ENCODE measurements at places on chromosomes 1 and 21.
A peak's percentile ranks its signal among the peaks of the same experiment; 100 is the strongest.

- no peak for DNase-seq
These were observed 6.7 kb downstream of the EFNA4 start for GRCh38 chr1:155070158-155070621.

DNA sequence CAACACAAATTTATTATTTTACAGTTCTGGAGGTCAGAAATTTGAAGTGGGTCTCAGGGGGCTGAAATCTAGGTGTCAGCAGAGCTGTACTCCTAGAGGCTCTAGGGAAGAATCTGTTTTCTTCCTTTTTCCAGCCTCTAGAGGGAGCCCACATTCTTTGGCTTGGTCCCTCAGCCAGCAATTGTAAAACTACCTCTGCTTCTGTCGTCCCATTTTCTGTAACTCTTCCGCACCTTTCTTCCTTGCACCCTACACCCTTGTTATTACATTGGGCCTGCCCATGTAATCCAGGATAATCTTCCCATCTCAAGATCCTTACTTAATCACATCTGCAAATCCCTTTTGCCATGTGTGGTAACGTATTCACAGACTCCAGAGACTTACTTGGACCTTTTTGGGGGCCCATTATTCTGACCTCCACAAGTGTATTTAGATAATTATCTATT lies 24.8 kb upstream of the THEM4 start:
- DNase-seq: no peak

- DNase-seq: no peak
These were observed 2.9 kb downstream of the DDI2 start for GRCh38 chr1:15620155-15620545.

- no peak for DNase-seq
These were observed 46.9 kb downstream of the DOP1B start for GRCh38 chr21:36203603-36203889.

DNA sequence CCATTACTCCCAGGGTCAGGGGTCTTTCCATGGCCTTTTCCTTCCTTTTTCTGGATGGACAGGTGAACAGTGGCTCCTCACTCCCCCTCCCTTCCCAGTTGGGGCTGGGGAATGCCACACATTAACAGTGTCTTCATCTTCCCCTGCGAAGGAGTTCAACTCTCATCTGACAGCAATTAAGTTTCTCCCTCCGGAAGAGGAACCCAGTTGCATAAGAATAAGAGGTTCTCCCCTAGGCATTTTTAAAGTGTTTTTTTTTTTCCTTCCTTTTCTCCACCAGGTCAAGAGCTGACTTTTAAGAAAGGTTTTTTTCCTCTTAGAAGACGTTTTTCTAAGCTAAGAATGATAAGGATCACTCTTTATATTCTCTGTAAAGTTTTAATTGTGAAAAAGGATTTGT lies 42.3 kb upstream of the FASLG start:
- no peak for DNase-seq

- DNase-seq: no peak
These were observed 1.9 kb upstream of the SAMSN1 start for GRCh38 chr21:14547834-14548513.

- DNase-seq: no peak
These were observed 1.2 kb upstream of the C1orf54 start for GRCh38 chr1:150271291-150271959.

DNA sequence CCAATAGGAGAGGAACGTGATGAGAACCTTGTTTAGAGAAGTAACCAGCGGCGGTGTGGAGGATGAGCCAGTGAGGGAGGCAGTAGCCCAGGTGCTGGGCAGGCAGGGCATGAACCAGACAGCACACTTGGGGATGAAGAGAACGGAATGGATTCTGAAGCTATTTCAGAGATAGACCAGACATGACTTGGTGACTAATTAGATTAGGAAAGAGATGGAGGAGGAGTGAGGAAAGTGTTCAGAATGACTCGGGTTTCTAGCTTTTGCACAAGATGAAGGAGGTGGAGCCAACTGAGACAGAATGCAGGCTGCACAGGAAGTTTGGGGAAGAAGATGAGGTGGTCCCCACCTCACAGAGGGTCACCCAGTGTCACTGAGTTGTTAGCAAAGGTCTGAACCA lies 5.1 kb downstream of the PEF1 start:
- no peak for DNase-seq

GRCh38 chr1:7463526-7463925 lies 307.6 kb upstream of the VAMP3 start:
- DNase-seq: peak; percentile 46

GRCh38 chr1:4549930-4550329 lies 104.5 kb upstream of the AJAP1 start:
- no peak for DNase-seq

DNA sequence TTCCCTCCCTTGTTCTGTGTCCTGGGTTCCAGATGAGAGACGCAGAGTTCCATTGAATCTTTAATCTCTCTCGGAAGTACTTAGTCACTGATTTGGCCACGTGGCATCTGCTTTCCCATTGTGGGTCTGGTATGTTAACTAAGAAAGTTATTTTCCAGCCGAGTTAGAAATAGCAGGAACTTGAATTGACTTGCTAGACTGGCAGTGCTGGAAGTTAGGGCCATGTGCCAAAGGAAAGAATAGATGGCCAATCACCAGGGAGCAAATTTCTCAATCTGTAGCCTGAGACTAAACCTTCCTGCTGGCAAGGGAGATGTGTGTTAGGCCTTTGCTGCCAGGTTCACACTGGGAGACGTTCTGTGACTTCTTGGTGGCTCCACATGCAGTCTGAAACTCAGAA lies 24.2 kb upstream of the SLFNL1 start:
- DNase-seq: no peak

DNA sequence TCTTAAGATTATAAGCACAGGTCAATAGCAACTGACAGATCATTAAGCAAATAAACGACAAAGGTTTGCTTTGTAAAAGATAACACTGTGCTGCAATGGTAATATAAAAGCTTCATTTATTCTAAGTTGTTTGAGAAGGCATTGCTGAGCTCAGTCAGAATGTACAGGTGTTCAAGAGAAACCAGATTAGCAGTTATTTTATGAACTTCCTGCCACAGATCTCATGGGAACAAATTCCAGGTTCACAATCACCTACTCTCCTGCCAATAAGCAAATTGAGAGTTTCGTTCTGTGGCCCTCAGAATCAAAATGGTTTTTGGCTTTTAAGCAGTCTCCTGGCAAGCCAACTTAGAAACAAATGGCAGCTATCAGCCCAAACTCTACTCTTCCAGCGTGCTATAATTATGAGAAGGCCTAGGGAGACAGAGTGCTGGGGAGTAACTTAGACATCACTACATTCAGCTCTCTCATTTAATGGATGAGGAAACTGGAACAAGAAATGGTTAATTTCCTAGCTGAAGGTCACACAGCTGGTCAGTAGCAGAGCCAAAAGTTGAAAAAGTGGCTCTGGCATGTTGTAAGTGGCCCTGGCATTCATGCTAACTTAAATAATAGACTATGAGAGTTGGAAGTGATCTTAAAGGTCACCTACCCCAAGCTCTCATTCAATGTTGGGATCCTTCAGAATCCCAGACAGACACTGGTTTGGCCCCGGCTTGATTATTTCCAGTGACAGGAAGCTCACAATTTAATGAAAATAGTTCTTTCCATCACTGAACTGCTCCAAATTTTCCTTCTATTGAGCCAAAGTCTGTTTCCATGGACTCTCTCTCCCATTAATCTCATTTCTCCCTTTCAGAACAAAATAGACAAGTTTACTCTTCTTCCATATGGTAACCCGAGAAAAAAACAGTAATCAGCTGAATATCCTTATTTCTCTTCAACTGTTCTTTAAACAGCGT lies 82.6 kb upstream of the EDEM3 start:
- DNase-seq: no peak

- DNase-seq: no peak
These were observed 65.8 kb upstream of the DIP2A start for GRCh38 chr21:46392921-46393320.
